Liver (tissue), 10 donors: ENCODE measurements at places on chromosomes 5 and 9. TPM values are rescaled to one million over a fixed set of nuclear protein-coding genes. Genes with fewer than 3 reads are reported as not detected.

SPATA31D3 gene
- not detected for polyA plus RNA-seq

CFAP77 gene
- polyA plus RNA-seq = not detected

CYSRT1 gene
- polyA plus RNA-seq = 0.15 TPM

ANKRD31 gene
- 0.03 TPM for polyA plus RNA-seq

ZNF879 gene
- 1.0 TPM for polyA plus RNA-seq
